A549 treated with GW870086 at 1 μM for 4 hours (cell line): ENCODE measurements at places on chromosomes 12 and 14. TPM values are rescaled to one million over a fixed set of nuclear protein-coding genes. Genes with fewer than 3 reads are reported as not detected.

The KRT82 gene
- total RNA-seq = not detected in 5 replicates

The TPH2 gene
- not detected in 5 replicates for total RNA-seq

The BAG5 gene
- total RNA-seq = 22.3 to 25.3 TPM (median 23.5 TPM) in 5 replicates

The GPR68 gene
- total RNA-seq = 0.06 to 0.16 TPM (median 0.12 TPM) in 4 of 5 replicates, not detected in the other
